ENCODE measurements at places on chromosomes 2 and 18.

DNA sequence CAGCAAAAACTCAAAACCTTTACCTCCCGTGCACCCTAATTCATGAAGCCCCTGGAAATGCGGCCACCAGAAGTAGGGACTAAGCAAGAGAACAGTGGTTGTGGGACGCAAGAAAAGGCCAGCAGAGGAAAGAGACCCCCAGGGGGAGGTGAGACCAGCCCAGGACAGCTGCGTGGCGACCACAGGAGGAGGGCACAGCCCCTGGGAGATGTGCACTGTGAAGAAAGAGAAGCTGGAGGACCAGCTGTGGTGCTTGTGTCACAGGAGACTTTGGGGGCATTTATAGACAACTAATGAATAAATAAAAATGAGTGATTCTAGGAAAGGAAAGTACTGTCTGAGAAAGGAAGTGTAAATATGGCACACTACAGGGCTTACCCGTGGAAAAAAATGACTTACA lies 263.8 kb downstream of the EIPR1 start:
- DNase-seq: no peak

DNA sequence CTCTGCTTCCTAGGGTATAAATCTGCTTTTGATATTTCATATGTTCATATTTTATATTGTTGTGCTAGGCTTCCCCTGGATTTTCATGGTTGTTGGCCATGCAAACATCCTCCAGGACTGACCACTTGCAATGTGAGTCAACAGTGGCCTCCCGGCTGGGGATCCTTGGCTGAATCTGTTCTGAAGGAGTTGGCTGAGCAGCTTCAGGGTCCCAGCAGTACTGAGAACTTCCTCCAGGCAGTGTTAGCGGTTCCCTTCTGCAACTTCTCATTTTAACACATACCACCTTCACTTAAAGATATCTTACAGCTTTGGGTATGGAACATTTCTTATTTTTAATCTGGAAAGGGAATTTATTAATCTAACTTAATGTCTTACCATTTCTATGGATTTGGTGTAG lies 122.1 kb downstream of the DTNB start:
- no peak for DNase-seq

DNA sequence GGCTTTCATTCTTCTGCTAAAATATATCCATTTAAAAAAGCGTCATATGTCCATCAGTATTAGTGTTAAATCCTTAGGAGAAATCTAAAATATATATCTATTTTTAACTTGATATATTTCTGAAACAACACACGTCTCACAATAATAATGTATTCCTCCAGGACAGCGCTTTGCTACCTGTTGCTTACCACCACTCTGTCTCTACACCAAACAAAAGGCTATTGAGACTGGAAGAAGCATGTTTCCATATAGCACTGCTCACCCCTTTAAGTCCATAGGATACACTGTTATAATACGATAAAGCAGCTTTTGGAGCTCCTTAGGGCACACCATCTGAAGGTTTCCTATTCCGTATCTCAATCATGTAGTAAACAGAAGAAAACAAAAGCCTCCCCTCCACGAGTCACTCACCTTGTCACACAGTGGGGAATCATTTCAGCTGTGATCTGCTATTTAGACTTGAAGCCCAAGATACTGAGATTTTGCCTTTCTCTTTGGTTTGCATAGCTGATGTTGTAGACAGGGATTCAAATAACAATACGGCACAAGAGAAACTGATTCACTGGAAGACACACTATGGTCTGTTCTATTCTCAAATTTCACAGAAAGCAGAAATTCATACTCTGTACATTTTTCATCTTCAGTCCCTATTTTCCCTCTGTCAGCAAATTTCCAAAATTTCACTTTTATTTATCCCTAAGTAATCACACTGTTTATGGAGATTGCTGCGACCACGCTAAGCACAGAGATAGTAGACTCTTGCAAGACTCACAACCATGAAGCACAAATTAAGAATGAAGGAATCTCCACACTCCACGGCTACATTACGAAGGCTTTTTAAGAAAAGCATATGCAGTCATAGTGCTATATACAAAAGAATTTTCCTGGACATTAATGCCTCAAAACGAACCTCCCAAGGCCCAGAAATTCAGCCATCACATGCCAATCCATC lies 187.1 kb downstream of the TCF4 start:
- no peak for DNase-seq

- DNase-seq: no peak
Measured at GRCh38 chr2:19187323-19188020, 171.0 kb downstream of the OSR1 start.

DNA sequence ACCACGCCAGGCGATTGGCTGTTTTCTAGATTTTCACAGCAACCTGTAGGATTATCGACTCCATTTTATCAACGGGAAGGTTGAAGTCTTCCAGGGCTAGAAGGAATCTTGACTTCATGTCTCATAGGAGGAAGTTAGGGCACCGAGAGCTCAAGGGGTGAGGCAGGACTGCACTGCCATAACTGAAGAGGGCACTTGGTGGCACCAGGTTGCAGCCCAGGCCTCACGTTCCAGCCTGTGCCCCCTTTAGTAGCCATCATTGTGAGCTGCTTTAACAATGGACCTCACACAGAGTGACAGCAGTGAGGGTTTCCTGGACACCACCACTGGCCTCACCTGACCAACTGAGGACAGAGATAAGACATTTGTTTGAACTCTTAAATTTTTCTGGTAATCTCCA lies 22.9 kb upstream of the RPL37A start:
- no peak for DNase-seq

DNA sequence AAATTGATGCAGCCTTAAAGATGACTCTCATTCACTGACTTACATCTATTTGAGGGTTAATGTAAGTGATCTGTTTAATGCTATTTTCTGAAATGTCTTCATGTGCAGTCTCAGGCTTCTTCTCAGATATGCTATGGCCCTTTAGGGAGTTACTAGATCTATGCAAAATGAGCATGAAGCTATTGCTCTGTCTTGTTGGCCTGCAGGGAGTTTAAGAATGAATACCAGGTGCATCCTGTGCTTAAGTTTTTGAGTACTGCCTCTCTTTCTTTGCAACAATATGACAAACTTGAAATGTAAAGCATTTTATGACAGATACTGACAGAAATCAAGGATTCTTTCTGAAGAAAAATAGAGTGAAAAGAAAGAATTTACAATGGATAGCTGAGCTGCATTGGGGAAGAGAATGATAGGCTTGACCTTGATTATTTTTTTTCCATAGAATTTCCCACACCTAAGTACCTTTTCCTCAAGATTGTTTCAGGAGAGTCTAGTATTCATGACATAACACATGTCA lies 1058.3 kb upstream of the TMEFF2 start:
- no peak for DNase-seq

- DNase-seq: no peak
Measured at GRCh38 chr2:32489061-32489460, 132.2 kb downstream of the BIRC6 start.

GRCh38 chr2:64359892-64360657 lies 93.9 kb upstream of the LGALSL start:
- peak; percentile 88 for DNase-seq

- DNase-seq: peak; percentile 29
Measured at GRCh38 chr2:110678457-110679336, 834 bp upstream of the BUB1 start.

GRCh38 chr2:142714600-142714999 lies 162.9 kb upstream of the KYNU start:
- DNase-seq: no peak

GRCh38 chr2:47536696-47537095 lies 133.7 kb downstream of the MSH2 start:
- DNase-seq: no peak

- DNase-seq: no peak
Measured at GRCh38 chr2:97656129-97656755, 7.6 kb downstream of the ACTR1B start.

DNA sequence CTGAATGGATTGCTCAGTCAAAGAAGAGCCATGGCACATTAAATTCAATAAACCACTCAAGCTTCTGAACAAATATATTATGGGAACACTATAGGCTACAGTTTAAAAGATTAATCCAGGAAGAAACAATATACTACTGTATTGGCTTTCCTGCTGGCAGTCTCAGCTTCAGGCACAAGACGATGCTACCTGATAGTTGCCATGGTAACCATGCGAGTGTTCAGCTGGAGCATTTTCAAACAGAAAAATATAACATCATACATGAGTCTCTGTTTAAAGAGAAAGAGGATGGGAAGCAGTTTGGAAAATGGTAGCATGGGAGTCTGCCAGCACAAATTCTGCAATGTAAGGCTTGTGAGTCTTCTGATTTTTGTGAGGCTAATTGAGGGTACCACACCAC lies 65.9 kb upstream of the CPO start:
- no peak for DNase-seq
